ENCODE measurements at places on chromosomes 7 and 10. TPM values are rescaled to one million over a fixed set of nuclear protein-coding genes. Genes with fewer than 3 reads are reported as not detected.

ACTL6B gene
- not detected for polyA plus RNA-seq

DNA sequence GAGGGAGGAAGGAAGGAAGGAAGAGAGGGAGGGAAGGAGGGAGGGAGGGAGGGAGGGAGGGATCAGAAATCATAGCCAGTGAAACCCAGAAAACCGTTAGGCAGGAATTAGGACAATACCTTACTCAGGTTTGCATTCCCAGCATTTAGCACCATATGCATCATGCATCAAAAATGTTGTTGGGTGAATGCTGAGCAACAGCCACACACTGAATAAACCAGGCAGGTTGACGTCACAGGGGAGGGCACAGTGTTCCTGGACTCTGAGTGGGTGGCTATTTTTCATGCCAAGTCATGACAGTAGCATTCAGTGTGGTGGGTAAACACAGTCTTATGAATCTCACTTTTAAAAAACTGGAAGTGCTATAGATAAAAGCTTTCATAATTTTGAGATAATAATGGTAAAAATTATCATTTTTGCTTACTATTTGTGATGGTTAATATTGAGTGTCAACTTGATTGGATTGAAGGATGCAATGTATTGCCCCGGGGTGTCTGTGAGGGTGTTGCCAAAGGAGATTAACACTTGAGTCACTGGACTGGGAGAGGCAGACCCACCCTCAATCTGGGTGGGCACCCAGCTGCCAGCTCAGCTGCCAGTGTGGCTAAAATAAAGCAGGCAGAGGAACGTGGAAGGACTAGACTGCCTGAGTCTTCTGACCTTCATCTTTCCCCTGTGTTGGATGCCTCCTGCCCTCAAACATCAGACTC is 199.1 kb upstream of the PRKCQ start:
- peak; percentile 99 for DNase-seq

DNA sequence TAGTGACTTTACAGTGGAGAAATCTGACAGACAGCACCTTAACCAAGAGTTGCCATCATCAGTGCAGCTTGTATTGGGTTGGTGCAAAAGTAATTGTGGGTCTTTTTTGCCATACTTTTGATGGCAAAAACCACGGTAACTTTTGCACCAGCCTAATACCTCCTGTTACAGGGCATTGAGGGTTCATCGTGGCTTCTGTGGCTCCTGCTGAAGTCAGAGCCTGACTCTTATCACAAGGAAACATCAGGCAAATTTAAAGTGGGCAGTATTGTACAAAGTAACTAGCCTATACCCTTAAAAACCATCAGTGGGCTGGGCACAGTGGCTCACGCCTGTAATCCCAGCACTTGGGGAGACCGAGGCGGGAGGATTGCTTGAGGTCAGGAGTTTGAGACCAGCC is 117.4 kb downstream of the HECW1 start:
- DNase-seq, result no peak

- peak; percentile 67 for DNase-seq
Observed at GRCh38 chr7:45026984-45027773, 27.2 kb downstream of the CCM2 start.
